ENCODE measurements at places on chromosomes 2 and 18.
A peak's percentile ranks its signal among the peaks of the same experiment; 100 is the strongest.

DNA sequence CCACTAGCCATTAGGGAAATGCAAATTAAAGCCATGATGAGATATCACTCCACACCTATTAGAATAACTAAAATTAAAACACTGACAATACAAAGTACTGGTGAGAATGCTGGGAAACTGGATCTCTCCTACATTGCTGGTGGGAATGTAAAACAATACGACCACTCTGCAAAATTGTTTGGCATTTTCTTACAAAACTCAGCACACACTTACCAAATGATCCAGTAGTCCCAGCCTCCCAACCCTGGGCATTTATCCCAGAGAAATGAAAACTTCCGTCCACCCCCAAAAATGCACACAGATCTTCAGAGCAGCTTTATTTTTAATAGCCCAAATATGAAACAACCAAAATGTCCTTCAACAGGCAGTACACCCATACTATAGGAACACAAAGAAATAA, 8.9 kb upstream of the TMSB10 start:
- no peaks in the 10 kb centered on the region for H3K36me3 ChIP-seq
- peaks cover 3% of the 10 kb centered on the region for H3K4me1 ChIP-seq
- H3K27me3 ChIP-seq: no peaks in the 10 kb centered on the region
- H3K27ac ChIP-seq: no peak overlapping the region
- H3K4me3 ChIP-seq: no peak overlapping the region
- no peak for DNase-seq

GRCh38 chr2:38907743-38908562, 18.3 kb downstream of the ARHGEF33 start:
- H3K4me3 ChIP-seq: no peak overlapping the region
- no peaks in the 10 kb centered on the region for H3K36me3 ChIP-seq
- no peaks in the 10 kb centered on the region for H3K4me1 ChIP-seq
- no peak overlapping the region for H3K27ac ChIP-seq
- no peak for DNase-seq
- no peaks in the 10 kb centered on the region for H3K27me3 ChIP-seq

- DNase-seq: no peak
- H3K27ac ChIP-seq: no peak overlapping the region
- H3K36me3 ChIP-seq: no peaks in the 10 kb centered on the region
- H3K27me3 ChIP-seq: no peaks in the 10 kb centered on the region
Measured at GRCh38 chr2:212136216-212136795, 402.3 kb downstream of the ERBB4 start.

DNA sequence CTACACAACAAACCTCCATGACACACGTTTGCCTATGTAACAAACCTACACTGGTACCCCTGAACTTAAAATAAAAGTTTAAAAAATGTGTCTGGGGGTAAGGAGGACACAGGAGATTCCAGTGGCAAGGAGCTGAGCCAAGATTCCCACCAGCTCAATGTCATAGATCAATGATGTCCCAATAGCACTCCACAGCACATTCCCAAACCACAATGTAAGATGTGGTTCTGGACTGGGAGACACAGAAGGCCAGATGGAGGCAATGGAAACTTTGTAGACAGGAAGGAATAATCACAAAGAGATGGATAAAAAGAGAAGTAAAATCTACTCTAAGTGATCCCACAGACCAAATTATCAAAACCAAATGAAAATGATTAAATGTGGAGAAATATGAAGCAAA, 312.4 kb upstream of the SOX11 start:
- no peaks in the 10 kb centered on the region for H3K36me3 ChIP-seq
- no peak overlapping the region for H3K4me3 ChIP-seq
- no peaks in the 10 kb centered on the region for H3K27me3 ChIP-seq
- no peak overlapping the region for H3K27ac ChIP-seq
- H3K4me1 ChIP-seq: no peaks in the 10 kb centered on the region

DNA sequence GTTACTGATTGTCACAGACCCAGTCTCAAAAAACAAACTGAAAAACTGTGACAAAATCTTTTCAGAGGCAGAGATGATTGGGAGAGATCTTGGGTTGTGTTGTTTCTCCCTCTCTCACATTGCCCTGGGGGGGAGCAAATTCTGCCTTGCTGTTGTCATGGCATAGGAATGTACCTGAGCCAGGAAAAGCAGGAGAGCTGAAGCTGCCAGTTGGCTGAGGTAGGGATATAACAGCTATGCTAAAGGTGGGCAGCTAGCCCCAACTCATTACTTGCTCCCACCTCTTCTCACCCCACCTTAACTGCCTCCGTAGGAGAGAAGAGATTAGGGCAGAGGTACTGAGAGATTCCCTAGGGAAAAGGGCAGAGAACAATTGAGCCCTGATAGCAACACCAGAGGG, 299.3 kb downstream of the OSR1 start:
- H3K27me3 ChIP-seq: no peaks in the 10 kb centered on the region
- H3K4me1 ChIP-seq: no peaks in the 10 kb centered on the region
- DNase-seq: peak; percentile 99
- H3K27ac ChIP-seq: no peak overlapping the region

- no peaks in the 10 kb centered on the region for H3K36me3 ChIP-seq
- no peaks in the 10 kb centered on the region for H3K27me3 ChIP-seq
- H3K4me3 ChIP-seq: no peak overlapping the region
- DNase-seq: no peak
- H3K4me1 ChIP-seq: no peaks in the 10 kb centered on the region
Measured at GRCh38 chr2:227344231-227344630, 19.2 kb downstream of the MFF start.

DNA sequence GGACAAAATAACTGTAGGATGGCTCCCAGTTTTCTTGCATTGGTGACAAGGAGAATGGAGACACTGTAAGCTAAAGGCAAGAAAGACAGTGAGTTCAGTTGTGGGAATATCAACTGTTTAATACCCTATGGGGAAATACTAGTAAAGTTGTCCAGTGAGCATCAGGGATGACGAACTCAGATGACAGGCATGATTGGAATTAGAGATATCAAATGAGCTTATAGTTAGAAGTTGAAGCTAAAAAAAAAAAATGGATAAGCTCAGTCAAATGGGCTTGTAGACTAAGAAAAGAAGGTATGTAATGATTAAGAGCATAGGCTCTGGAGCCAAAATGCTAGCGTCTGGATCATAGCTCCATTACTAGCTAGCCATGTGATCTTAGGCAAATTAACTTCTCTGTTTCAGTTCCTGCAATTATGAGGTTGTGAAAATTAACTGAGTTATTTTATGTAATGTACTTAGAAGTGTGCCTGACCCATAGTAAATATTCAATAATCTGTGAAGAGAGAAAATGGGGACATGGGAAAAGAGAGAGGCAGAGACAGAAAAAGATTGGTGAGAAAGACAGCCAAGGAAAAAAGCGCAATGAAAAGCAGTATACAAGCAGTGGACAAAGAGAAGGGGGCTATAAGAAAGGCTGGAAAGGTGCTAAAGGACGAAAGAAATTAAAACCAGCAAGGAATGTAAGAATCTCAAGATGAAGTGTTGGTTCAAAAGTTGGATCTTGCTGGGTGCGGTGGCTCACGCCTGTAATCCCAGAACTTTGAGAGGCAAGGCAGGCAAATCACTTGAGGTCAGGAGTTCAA, 95.7 kb upstream of the SLC39A10 start:
- no peaks in the 10 kb centered on the region for H3K36me3 ChIP-seq
- no peaks in the 10 kb centered on the region for H3K4me1 ChIP-seq
- no peaks in the 10 kb centered on the region for H3K27me3 ChIP-seq
- no peak overlapping the region for H3K4me3 ChIP-seq
- DNase-seq: no peak

DNA sequence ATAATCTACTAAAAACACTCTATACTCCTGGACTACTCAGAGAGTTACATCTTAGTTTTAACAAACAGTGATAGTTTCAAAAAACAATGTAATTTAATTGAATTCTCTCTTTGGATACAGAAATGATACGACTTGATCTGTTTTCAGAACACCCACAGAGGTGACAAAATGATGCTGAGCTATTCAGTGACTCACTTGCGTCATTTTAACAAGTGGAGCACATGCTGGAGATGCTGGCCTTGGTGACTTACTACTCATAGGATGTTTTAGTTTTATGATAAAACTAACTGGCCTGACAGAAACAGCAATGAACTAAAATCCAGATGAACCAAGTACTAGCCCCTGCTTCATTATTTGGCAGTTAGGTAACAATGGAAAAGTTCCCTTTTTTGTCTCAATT, 101.3 kb upstream of the ITGB6 start:
- H3K27ac ChIP-seq: no peak overlapping the region
- DNase-seq: no peak
- peaks cover 2% of the 10 kb centered on the region for H3K4me1 ChIP-seq
- H3K4me3 ChIP-seq: no peak overlapping the region
- H3K36me3 ChIP-seq: peaks cover 2% of the 10 kb centered on the region
